ENCODE measurements at places on chromosomes 13 and 19.
A peak's percentile ranks its signal among the peaks of the same experiment; 100 is the strongest.

GRCh38 chr19:28404472-28404871 lies 808.5 kb downstream of the UQCRFS1 start:
- peak; percentile 26 for DNase-seq

- DNase-seq, result no peak
Measured at GRCh38 chr19:13163609-13164342, 13.6 kb downstream of the IER2 start.

DNA sequence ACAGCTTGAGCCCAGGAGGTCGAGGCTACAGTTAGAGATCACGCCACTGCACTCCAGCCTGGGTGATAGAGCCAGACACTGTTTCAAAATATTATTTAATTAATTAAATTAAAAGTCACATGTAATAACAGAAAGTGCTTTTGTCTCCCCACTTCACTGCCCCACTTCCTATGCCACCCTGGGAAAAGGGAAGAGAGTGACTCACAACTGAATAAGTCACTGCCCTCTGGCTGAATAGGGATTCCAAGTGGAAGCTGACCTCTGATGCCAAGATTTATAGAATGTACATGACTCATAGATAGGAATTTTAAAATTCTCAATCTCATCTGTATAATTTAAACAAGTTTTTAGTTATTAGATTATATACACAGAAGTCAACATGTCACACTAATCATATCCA lies 22.2 kb upstream of the ERVV-1 start:
- no peak for DNase-seq

GRCh38 chr19:30105727-30106126 lies 163.7 kb downstream of the URI1 start:
- DNase-seq, result no peak

DNA sequence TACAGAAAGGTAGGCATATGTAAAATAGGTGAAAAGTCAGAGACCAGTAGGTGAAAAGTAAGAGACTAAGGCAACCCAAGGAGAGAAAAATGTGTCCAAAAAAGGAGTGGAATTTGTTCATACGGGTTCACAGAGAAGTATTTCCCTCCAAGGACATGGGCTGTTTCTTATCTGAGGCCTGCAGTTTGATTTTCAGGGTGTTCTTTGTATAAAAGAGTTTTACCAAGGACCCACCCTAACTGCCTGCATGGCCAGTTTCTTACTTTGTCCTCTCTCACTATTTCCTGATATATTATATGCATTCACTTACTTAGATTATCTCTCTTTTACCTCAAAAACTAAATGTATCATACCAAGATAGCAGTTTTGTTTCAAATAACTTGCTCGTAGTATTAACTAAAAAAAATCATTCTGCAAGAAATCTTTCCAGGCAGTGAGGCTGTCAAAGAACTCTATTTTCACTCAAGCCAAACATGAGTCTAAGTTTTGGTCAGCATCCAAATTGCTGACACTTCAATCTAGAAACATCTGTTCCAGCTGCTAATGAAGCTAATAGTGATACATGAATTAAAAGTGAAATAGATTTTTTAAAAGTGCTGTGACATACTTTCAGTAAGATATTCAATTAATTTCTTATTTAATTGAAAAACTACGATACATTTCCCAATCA lies 141.4 kb upstream of the SGCG start:
- DNase-seq, result no peak

DNA sequence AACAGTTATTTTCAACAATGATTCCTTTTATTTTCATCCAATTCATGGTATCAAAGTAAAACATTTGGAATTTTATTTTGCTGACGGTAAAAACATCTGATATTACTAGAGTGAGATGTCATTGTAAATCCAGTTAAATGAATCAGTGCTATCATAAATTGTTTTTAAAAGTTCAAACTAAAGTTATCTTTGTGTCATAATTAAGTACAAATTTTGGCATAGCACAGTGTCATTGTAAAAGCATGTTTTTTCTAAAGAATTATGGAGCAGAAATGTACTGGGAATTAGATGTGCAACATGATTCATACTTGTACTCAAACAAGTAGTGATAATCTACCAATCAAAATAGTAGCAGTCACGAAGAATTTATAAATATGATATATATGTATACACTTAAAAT lies 92.8 kb downstream of the FAM216B start:
- no peak for DNase-seq

DNA sequence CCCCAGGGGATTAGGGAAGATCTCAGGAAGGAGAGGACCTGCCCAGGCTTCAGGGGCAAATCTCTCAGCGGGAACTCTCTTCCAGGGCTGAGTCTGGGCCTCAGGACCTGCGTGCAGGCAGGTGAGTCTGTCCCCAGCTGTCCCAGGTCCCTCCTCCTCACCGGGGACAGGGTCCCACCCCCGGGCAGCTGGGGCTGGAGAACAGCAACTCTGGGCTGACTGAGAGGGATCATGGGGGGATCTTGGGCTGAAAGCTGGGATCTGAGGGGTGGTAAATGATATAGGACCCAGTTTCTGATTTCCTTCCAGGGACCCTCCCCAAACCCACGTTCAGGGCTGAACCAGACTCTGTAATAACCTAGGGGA lies 14.3 kb downstream of the LILRA1 start:
- no peak for DNase-seq
